ENCODE measurements at places on chromosomes 12 and 14.

GRCh38 chr14:100449225-100449987 is 126.3 kb downstream of the SLC25A47 start:
- no peak for DNase-seq

DNA sequence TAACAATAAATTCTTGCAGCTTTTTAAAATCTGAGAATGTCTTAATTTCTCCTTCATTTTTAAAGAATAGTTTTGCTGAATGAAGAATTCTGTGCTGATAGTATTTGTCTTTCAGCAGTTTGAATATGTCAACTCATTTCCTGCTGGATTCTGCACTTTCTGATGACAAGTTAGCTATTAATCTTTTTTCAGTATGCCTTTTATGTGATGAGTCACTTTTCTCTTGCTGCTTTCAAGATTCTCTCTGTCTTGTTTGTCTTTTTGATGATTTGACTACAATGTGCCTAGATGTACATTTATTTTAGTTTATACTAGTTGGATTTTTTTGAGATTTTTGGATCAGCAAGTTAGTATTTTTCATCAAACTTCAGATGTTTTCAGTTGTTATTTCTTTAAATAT is 87.9 kb upstream of the AVPR1A start:
- DNase-seq: no peak

DNA sequence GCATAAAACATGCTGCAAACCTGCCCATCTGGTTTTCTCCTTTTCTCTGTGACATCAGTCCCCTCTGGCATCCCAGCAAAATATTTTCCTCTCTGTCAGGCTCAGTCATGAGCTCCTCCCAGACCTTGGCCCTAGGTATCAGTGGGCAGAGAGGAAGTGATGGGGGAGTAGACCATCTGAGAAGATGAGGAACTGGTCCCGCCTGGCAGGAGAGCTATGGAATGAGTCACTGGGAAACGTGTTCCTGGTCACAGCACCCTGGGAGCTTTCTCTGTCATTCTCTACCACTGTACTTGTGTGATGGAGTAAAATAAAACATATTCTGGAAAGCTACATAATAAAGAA is 5.0 kb upstream of the SRSF9 start:
- DNase-seq: no peak

GRCh38 chr14:51453869-51454268 is 197.8 kb upstream of the FRMD6 start:
- no peak for DNase-seq

DNA sequence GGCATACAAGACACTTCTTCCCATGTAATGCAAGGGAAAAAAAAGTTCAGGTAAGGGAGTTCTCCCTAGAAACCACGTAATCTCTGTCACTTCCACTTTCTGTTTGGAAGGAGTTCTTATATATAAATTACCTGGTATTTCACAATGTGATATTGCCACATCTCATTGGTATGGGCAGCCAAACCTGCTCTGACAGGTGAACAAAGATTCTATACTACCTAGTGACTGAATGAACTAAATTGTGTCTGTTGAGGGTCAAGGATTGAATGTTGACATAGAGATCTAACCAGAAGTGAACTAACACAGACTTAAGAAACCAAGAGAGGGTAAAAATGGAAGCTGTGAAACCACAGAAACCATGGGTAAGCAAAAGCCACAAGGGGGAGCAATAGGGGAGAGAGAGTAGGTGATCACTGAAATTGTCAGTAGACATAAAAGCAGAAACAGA is 161.3 kb downstream of the RPL10L start:
- DNase-seq: no peak

DNA sequence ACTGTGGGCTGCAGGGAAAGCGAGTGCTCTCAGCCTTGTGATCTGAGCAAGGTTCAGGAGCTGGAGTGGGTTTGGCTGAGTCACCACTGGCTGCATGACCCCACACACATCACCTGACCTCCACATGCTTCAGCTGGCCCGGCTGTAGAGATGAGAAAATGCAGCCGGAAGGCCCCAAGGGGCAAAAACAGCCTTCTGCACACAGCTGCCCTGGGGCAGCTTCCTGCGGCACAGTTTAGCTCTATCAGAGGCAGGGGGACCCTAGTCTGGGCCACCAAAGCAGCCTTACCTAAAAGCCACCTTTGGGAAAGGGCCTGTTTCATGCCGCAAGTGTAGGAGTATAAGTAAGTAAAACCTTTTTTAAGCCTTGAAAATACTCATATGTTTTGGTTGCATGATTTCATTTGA is 123.3 kb downstream of the SSPN start:
- no peak for DNase-seq

GRCh38 chr12:77940011-77940423 is 109.3 kb downstream of the NAV3 start:
- DNase-seq: no peak

DNA sequence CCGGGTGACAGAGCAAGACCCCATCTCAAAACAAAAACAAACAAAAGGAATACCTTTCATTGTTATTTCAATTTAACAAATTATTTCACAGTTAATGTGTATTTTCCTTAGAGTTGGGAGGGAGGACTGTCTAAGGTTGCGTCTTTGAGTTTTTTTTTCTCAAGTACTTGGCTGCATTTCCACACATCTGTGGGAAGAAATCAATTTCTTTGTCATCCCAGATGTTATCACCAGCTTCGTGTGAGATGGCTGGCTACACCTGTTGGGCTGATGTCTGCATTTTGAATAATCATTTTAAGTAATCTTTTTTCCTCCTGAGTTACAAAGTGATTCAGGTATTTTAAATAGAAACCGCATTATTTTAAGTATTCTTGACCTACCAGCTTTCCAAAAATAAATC is 59.4 kb downstream of the EML1 start:
- no peak for DNase-seq

DNA sequence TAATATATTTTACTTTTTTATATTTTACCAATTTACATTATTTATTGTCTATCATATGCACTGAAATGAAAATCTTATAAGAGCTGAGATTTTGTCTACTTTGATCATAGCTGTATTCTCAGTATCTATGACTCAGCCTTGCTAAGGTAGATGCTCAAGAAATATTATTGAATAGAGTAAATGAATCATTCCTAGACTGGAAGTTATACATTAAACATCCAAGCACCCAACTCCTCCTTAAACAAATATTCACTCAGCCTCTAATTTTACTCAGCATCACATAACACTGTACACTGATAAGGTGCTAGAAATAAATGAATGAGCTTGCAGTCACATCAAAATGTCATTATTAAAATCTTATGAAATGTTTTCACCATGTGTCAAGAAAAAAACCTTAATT is 1424.9 kb downstream of the LRFN5 start:
- DNase-seq: no peak

DNA sequence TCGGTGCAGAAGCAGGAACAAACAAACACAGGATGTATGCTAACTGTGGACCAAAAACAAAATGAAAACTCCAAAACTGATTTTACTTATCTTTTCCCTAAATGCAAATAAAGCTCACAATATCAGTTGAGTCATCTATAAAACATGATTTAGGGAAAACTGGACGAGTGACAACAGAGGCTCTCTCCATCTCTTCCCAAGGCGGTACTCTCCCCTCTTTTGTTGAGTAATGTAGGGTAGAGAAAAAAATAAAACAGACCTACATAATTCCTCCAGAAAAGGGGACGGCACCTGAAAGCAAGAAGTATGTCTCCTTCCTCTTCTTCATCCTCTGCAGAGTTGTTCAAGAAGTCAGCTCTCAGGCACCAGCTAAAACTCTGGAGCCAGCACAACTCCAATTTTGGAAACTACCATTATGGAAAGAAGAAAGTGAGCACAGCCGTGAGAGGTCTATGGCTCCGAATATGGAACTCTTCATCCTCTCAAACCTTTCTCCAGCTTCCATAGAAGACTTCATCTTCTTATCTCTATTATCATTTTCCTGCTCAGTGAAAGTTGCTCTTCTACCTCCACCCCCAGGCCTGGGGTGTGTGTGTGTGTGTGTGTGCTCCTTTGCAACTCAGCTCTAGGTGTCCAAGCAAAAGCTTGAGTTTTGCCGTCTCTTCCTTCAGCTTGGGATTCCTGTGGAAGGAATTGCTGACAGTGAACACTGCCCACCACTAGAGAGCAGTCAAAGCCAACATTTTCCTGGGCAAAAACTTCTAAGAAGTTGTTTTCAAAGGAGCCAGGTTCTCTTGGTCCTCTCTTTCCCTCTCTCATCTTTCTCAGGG is 155.4 kb downstream of the DIO2 start:
- DNase-seq: no peak

GRCh38 chr14:66824251-66824650 is 316.3 kb downstream of the GPHN start:
- no peak for DNase-seq

DNA sequence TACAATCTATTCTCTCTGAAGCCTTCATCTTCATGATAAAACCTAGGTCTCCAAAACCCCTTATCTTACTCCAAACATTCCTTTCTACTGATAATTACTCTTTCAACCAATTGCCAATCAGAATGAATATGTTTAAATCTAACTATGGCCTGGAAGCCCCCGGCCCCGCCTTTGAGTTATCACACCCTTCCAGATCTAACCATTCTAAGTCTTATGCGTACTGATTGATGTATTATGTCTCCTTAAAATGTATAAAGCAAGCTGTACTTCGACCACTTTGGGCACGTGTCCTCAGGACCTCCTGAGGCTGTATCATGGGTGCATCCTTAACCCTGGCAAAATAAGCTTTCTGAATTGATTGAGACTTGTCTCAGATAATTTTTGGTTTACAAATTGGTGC is 14.4 kb downstream of the PABPN1 start:
- DNase-seq: no peak

- DNase-seq: no peak
These were observed 339.5 kb downstream of the AEBP2 start for GRCh38 chr12:19778797-19779196.

DNA sequence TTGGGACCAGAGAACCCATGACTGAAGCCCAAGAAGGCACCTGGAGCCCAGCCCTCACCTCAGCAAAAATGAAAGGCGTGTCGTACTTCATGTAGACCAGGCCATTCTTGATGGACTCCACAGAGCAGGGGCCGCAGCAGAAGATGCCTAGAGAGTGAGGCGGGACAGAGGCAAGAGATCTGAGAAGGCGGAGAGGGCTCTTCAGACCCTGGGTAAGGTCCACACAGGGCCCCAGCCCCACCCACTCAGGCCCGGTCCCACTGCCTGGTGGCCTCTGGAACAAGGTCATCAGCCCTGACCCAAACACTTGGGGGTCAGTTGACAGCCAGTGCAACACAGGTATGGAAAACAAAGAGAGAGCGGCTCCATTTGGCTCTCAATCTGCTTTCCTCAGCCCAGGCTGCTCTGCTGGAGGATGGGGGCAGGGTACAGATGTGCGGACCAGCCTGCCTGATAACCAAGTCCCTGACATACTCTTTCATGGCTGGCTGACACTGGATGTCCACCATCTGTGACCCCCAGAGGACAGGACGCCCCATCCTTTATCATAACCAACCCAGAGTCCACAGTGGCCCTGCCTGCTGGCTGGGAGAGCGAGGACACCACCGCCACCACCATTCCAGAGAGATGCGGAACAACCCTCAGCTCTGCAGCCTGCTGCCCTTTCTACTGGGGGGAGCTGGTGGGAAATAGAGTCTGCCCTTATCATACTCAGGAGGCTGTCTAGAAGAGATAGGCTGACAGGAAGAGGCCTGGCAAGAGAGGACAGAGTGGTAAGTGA is 6.9 kb downstream of the TGM1 start:
- DNase-seq: no peak

GRCh38 chr14:52695481-52696091 is at the start of gene ERO1A:
ERO1A (minus strand) TSS chr14:52695558; CDS start chr14:52695481, 77 bp downstream.
- DNase-seq: no peak

DNA sequence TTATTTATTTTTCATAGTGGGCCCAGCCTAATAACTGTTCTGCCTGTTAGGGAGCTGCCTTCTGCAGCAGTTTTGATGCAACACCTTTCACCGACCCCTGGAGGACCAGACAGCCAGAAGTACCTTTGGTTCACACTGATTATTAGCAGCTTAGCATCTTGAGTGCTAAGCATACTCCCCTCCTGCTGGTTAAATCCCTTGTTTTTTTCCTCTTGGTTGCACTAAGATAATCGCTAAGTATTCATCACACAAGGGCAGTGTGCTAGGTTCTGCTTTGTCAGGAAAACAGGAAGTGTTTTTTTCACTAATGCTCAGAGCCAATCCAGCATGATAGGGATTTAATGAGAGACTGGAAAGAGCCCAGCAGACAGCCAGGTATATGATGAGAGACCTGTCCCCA is 437.0 kb downstream of the FUT8 start:
- DNase-seq: no peak

- DNase-seq: no peak
These were observed 191.6 kb downstream of the CRADD start for GRCh38 chr12:93868771-93869170.

DNA sequence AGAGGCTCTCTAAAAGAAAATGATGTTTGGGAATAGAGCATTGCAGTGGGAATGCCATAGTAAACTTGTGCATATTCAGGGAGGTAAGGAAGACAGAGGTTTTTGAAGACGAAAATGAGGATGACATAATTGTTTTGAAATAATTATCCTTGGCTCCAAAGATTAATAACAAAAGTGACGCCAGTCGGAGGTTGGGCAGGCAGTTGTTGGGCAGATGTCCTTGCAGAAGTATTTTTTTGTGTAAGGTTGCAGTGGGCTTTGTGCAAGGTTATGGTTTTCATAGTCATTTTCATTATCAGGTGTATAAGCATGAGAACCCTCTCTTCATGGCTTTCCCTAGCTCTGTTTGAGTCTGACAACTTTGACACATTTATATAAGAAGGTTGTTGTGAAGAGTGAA is 35.3 kb downstream of the METAP2 start:
- no peak for DNase-seq

DNA sequence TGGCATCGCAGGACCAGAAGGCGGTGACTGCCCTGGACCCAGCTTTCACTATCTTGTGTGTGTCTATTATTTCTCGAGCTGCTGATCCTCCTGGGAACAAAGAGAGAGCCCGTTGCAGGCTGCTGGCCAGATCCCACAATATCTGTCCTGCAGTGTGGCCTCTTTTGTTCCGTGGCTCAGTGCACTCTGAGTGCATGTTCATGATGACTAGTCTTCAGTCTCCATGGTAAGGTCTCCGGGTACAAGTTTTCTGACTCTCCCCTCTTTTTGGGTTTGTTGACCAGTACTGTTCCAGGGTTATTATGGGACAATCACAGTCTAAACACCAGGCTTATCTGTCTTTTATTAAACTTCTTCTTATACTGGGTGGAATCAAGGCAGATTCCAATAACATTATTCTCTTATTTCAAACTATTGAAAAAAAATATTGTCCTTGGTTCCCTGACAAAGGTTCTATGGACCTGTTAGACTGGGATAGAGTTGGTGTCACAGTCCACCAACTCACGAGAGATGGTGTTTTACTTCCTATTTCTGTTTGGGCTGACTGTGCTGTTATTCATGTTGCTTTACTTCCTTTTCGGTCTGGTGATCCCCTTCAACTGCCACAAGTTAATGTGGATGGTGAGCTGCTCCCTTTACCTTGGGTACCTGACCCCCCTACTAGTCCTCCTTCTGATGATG is 192.9 kb upstream of the ALG10B start:
- peak; percentile 49 for DNase-seq

Data from vagina (tissue), 2 donors.